ENCODE measurements at places on chromosomes 2 and 18. TPM values are rescaled to one million over a fixed set of nuclear protein-coding genes. Genes with fewer than 3 reads are reported as not detected.

DNA sequence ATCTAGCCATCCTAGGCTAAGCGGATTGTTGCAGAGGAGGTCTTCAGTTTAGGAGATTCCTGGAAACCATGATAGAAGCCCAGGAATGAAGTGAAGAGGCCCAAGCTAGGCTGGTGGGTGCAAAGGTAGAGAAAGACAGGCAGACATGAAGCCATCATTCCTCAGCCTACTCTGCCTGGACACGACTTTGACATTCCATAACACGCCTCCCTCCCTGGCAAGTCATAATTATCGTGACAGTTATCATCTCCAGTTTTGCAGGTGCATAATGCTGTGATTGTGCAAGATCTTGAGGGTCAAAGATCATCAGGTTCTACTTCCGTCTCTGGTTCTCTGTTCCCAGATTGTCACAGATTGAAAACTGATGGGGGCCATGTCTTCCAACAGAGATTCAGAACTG, 15.2 kb upstream of the FZD5 start:
- no peak for DNase-seq

- no peak for DNase-seq
Observed at GRCh38 chr2:225893151-225893550, 493.6 kb downstream of the NYAP2 start.

DNA sequence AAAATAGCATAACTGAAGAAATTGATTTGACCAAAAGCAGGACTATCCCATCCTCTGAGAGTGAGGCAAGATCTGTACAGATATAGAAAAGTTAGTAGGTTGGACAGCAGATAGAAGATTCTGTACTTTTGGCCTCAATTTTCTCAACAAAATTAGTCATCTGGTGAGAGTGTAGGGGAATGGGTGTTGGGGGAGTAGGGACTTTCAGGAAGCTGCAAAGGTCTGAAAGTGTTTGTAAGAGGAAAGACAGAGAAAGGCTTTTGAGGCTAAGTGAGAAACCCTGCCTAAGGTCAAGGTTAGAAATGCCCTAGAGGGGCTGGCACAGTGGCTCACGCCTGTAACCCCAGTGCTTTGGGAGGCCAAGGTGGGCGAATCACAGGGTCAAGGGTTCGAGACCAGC, 40.3 kb downstream of the DAPL1 start:
- DNase-seq: no peak

The DCDC2C gene
- not detected for total RNA-seq

The SLC4A5 gene
- 10.5 TPM for total RNA-seq

The ARHGAP28 gene
- not detected for total RNA-seq

DNA sequence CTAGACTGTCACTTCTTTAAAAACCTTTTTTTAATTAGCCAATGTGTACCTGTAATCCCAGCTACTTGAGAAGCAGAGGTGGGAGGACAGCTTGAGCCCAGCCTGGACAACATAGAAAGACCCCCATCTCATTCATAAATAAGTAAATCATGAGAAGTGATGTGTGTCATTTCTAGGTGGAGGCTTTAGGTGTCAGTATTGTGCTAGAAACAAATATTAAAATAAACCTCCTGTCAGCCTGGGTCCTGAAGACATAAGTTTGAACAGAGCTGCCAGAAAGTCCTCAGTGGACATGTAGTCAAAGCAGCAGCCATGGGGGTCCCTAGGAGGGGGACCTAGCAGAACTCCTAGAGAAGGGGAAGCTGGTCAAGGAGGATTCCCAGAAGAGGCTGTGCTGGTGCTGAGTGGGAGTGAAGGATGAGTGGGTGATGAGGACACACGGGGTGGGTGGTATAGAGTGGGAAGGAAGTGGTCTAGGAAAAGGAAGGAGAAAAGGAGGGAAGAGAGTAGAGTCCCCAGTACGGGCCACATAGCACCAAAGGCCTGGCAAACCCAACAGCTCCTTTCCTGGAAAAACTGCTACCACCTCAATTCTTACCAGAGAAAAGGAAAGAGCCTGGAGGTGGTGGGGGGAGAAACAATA, 316.6 kb upstream of the NCKAP5 start:
- no peak for DNase-seq

GRCh38 chr18:2134364-2134763, 436.9 kb downstream of the METTL4 start:
- no peak for DNase-seq

DNA sequence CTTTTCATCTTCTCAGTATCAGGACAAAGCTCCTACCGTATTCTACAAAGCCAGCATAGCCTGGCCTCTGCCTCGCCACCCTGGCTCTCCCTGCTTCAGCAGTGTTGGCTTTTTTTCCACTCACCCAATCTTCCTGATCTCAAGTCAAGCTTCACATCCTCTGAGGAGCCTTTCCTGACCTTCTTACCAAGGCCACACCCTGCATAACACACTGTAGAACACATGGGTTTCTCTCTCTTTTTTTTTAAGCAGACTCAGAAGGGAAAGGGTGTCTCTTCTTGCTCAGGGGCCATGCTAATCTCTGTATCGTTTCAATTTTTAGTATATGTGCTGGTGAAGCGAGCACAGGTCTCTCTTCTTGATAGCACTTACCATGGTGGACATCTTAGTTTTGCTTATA, 15.2 kb downstream of the FBXO36 start:
- no peak for DNase-seq

DNA sequence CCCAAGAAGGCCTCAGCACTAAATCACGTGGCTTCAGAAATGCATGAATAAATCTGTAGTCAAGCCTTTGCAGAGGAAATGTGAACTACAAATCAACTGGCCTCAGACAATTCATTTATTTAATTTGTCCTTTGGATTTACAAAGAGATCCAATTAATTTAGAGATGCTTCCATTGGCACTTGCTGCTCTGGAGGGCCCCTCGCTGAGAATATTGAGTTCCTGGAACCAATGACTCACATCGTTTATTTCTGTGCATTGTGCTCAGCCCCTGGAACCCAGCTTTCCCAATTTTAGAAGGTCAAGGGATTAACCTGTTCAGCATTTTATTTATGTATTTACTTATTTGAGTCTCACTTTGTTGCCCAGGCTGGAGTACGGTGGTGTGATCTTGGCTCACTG, 47.2 kb upstream of the MGAT4A start:
- DNase-seq: no peak

DNA sequence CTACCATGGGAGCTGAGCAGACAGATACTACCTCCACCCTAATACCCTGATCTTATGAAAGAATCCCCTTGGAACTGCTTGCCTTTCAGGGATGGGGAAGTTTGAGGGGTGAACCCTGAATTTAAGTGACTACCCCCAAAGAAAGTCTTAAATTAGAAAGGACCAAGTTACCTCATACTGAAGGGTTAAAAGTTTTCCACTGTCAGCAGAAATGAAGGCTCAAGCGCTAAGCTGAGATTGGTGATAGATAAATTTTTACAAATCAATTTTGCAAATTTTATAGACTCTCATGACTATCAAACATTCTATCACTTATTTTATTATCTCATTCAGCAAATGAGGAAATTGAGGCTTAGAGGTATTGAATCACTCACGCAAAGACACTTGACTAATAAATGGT, 233.2 kb upstream of the THSD7B start:
- DNase-seq: no peak

The MROH2A gene
- total RNA-seq: not detected

DNA sequence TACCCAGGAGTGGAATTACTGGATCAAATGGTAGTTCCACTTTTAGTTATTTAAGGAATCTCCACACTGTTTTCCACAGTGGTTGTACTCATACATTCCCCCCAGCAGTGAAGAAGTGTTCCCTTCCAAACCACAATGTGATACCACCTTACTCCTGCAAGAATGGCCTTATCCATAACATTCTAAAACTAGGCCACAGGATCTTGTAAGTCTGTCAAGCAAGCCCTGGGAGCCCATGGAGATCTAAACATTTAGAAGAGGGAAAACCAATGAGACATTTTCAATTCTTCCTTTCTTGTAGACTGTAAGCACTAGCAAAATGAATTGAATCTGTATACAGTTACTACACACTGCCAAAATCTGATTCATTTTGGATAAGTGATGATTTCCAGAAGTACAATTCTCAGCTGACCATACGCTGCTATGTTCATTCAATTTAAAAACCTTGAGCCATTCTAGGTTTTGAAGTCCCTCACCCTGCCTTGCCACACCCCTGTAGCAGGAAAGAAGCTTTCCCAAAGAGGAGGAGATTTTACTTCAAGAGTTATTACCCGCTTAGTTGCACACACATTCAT, 149.1 kb downstream of the SLC8A1 start:
- no peak for DNase-seq

- no peak for DNase-seq
Observed at GRCh38 chr2:20211860-20212458, 13.0 kb downstream of the SDC1 start.

DNA sequence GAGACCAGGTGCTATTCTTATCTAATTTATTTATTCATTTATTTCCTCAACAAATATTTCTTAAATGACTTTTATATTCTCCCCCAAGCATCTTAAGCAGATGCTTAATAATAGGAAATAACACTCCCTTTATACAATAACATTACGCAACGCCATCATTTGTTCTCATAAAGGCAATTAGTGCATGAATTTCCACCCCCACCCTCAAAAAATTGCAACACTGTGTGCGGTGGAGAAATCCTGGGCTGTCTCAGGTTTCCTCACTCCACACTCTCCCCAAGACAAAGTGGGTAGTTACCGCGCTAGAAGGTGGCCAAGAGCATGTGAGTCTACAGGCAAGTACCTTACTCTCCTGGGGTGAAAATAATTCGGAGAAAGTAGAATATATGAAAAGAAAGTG, 37.0 kb upstream of the CTDP1 start:
- DNase-seq: no peak

The SLC1A4 gene
- total RNA-seq: 8.0 TPM

The KCNIP3 gene
- not detected for total RNA-seq

GRCh38 chr2:62736899-62737559, 31.5 kb downstream of the EHBP1 start:
- DNase-seq: no peak

DNA sequence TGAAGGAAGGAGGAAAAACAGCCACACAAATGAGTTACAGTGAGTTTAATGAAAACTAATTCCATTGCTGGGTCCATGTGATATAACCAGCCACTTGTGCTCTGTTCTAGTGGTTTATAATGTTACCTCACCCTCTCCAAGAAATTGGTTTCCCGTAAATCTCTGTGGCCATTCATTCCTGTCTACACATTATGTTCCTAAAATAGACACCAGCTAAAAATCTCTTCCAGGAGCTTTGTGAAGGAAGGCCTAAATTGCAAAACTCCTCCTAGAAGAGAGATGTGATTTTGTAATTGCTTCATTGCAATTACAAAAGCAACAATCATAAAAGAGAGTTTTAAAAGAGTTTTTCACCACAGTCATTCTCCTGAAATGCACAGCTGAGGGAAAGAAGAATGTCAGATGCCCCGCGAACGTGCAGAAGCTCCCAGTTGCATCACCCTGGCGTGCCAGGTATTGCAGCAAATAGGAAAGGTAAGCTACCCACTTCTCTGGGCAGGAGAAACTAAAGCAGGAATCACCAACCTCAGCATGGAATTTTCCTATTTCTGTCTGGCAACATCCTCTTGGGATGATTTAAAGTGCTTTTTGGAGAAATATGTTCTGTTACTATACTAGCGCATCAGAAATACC, 1.7 kb downstream of the SCN1A start:
- no peak for DNase-seq

DNA sequence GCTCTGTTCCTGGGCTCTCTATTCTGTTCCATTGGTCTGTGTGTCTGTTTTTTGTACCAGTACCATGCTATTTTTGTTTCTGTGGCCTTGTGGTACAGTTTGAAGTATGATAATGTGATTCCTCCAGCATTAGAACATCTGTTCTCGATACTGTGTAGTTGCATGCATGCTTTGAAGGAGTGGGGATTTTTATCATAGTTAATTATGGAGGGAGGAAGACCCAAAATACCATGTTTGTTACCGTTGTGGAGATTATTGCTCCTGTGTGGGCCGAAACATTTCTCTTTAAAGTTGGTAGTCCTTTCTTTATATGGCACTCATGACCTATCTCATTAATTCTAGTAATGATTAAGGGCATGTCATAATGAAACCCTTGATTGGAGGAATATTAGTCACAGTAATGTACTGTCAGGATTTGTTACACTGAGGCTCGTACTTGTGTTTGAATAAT, 87.6 kb downstream of the TTC27 start:
- no peak for DNase-seq

GRCh38 chr18:11995445-11996189, 14.3 kb downstream of the IMPA2 start:
- DNase-seq: peak; percentile 44

DNA sequence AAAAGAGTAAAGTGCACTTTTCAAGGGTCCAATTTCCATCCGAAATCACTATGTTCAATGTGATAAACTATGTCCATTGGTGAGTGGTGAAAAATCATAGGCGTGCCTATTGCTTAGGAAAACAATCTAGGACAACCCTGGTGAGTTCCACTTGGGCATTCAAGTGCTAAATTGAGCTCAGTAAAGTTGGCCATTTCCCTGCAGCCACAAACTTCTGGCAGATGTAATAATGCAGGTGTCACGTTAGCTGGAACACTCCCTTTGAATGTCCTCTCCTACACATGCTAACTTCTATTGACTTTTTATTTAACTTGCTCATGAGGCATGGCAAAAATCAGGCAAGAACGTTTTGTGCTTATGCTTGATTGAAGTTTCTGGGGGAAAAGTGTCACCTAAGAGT, 67.1 kb downstream of the CPS1 start:
- DNase-seq: no peak

GRCh38 chr18:69715191-69715795, 232.4 kb downstream of the CD226 start:
- no peak for DNase-seq

The C1QL2 gene
- not detected for total RNA-seq

The LCT gene
- 0.10 TPM for total RNA-seq

DNA sequence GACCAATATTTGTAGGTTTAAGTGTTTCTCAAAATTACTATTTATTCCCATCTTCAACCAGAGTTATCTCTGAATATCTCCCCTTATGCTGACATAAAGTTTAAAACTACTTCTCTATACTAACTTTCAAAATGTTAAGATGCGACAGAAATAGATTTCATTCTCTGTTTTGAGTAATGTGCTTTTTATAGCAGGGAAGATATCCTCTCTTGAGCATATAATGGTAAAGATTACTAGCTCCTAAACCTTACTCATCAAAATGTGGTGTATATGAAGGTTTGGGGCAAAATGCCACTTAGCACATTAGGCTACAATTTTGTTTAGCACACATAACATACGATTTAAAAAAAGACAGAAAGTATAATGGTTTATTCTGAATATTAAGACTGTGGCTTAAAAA, 54.4 kb downstream of the CWC22 start:
- DNase-seq: no peak

GRCh38 chr18:55220523-55220922, 261.3 kb upstream of the CCDC68 start:
- no peak for DNase-seq

The POLE4 gene
- 39.4 TPM for total RNA-seq

DNA sequence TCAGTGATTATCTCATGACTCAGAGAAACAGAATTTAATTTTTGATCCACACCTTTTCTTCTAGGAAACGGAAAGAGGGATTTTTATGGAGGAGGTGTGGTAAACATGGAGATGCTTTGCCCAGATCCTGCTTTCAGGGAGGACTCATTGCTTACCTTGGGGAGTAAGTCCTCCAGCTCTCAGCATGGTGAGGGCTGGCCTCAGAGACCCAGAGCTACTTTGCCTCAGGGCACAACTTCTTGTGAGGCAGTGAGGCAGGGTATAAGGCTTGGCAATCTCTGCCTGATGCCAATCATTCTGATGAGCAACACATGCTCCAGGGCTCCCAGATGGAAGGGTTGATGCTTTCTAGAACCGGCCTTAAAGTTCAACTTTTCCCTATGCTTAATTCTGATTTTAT, 189.9 kb upstream of the DCC start:
- DNase-seq: no peak
